SK-N-DZ (cell line): ENCODE measurements at places on chromosomes 5 and 9.
A peak's percentile ranks its signal among the peaks of the same experiment; 100 is the strongest.

- DNase-seq: no peak
Observed at GRCh38 chr9:109779711-109780452, at the start of gene PALM2AKAP2. PALM2AKAP2 (plus strand) TSS chr9:109780198; CDS start chr9:109780489, 291 bp downstream.

DNA sequence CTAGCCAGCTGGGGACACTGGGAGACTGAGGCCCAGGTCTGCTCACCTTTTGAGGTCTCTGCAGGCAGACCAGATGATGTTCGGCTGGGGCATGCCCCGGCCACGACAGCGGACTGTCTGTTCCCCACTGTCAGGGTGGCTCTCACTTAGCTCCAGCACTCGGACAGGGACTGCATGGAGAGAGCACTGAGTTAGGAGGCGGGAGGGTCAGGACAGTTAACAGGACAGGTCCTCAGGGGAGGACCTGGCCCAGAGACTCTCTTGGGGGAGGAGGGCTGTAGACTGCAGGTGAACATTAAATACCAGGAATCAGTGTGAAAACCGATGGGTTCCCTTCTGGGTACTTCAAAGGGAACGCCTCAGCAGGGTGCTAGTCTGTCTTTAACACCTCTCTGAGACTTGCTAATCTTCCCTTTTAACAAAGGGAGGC, 25.1 kb downstream of the PDGFRB start:
- no peak for DNase-seq

- DNase-seq: peak; percentile 29
Observed at GRCh38 chr5:50666261-50667022, at the start of gene PARP8. PARP8 (plus strand) TSS chr5:50666637; CDS start chr5:50667096, 459 bp downstream.

DNA sequence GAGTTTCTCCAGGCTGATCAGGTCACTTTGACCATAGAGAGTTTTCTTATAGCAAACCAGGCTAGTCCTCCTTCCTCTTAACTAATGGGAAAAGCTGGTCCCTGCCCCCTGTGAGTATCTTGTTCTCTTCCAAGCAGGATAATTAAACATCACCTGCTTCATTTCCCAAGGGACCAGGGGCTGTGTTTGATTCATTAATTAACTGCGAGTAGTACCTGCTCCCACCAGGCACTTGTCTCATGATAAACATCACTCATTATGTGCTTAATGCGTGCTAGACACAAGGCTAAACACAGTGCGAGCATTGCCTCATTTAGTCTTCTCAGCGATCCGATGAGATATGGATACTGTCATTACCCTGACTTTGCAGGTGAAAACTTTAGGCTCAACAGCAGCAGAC, 1.7 kb upstream of the FAM163B start:
- peak; percentile 72 for DNase-seq

DNA sequence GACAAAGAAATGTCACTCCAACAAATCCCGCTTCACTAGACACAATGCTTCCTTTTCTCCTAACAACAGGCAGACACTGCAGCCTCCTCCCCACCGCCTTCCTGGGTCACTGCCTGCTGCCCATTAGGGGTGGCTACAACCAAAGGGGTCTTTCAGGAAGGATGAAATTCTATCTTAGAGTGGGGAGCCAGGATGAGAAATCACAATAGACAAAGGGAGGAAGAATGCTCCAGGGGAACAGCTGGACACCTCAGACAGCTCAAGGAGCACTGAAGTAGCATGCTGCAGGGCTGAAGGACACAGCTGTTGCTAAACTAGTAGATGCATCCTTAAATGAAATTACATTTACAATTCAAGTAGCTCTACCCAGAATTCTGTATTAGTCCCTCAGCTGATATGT, 54.2 kb downstream of the PRELID2 start:
- DNase-seq: no peak
